ENCODE measurements at places on chromosomes 5 and 9.

DNA sequence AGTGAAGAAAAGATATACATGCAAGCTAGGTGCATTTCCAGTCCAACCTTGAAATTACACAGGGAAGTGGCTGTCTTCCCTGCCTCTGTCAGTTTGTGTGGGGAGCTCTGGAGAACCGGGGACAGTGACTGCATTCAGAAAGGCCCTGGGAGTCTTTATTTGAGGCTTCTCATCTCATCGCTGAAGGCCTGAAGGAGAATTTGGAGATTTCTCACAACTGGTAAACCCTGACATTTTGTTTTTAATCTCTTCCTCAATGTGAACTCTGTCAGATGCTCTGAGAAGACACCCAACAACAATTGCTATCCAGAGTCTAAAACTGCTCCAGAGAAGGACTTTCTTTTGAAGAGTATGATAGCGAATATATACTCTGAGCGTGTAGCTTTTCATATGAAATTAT lies 33.0 kb downstream of the MACIR start:
- DNase-seq = no peak

GRCh38 chr5:150245111-150245789 lies 44.3 kb downstream of the CAMK2A start:
- DNase-seq = no peak

GRCh38 chr5:121949885-121950284 lies 11.9 kb upstream of the SRFBP1 start:
- DNase-seq = no peak

DNA sequence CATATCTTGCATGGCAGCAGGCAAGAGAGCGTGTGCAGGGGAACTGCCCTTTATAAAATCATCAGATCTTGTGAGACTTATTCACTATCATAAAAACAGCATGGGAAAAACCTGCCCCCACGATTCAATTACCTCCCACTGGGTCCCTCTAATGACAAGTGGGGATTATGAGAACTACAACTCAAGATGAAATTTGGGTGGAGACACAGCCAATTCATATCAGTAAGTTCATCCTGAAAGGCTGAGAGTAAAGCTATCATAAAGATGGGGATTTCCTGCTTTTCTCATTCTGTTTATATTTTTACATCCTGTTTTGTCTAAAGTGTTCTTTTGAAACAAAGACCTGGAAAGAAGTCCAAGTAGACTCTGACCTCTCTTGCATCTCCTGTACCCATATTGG lies 28.9 kb upstream of the IL33 start:
- no peak for DNase-seq

- no peak for DNase-seq
These were observed 29.7 kb downstream of the CNTFR start for GRCh38 chr9:34559624-34560455.
